ENCODE measurements at places on chromosomes 16 and 17. TPM values are rescaled to one million over a fixed set of nuclear protein-coding genes. Genes with fewer than 3 reads are reported as not detected.

DNA sequence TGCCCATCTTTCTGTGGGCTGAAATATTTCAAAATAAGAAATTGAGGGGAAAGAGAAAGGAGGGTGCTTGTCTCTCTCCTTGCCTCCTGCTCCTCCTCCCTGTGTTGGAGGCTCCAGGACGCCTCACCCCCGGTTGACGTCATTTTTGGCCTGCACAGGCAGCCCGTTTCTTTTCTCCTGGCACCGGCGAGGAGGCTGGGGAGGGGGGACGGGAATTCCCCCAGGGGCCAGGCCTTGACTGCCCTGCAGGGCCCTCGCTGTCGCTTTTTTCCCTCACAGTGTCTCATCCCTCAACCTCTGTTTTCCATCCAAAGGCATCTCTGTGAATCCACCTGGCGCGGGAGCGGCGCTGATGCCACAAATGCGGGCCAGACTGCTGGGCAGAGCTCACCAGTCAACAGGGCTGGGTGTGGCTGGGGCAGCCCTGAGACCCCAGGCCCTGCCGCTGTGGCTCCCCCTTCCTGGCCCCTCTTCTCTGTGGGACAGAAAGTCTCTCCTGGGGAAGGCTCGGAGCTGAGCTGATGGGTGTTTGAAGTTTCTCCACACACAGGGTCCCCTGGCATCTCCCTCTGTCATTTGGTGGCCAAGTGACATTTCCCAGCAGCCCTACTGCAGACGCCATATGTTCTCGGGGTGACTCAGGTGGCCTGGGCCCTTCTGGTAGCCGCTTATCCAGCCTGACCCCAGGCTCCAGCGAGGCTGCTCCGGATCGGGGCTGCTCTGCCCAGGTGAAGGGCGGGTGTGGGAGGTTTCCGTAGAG lies 16.0 kb downstream of the CENPX start:
- no peak for DNase-seq
- no peaks in the 10 kb centered on the region for H3K36me3 ChIP-seq
- no peaks in the 10 kb centered on the region for H3K27me3 ChIP-seq
- H3K4me1 ChIP-seq, result no peaks in the 10 kb centered on the region
- H3K27ac ChIP-seq, result no peak overlapping the region

DNA sequence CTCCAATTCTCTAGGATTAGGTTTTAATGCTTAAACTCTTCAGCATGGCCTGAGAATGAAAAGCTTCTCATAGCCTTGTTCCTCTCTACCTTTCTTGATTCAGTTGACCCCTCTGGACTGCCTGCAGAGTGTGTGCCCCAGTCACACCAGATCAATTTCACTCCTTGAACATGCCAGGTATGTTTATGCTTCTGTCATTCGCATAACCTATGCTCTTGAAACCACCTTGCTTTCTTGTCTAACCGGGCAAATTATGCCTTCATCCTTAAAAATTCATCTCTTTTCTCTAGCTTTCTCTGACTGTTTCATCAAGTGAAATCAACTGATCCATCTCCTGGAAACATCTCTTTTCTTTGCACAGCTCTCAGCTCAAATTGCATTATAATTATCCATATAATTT lies 42.3 kb downstream of the CDH11 start:
- H3K4me3 ChIP-seq, result no peak overlapping the region
- H3K27me3 ChIP-seq, result no peaks in the 10 kb centered on the region
- no peaks in the 10 kb centered on the region for H3K36me3 ChIP-seq

DNA sequence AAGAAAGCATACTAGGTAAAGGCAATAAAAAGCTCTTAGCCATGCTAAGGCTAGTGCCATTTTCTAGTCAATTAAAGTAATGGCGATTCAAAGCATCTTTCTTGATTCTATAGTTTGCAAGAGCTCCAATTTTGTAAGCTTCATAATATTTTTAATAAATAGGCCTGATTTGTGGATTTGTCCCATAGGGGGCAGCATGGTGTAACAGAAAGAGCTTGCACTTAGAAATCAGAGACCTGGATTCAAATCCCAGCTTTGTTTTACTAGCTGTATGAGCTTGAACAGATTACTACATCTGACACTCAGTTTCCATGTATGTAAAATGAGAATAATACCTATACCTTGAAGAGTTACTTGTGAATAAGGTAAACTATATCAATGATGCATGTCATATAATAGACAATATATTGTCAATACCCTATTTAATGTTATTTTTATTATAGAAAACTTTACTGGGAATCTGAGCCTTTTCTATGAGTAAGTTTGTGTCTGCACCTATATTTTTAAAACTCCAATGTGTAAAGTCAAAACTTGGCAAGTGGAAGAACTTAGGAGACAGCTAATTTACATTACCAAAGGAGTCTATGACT lies 93.6 kb upstream of the NOG start:
- no peaks in the 10 kb centered on the region for H3K36me3 ChIP-seq
- no peaks in the 10 kb centered on the region for H3K4me1 ChIP-seq
- no peak overlapping the region for H3K4me3 ChIP-seq
- DNase-seq, result peak; percentile 45

DNA sequence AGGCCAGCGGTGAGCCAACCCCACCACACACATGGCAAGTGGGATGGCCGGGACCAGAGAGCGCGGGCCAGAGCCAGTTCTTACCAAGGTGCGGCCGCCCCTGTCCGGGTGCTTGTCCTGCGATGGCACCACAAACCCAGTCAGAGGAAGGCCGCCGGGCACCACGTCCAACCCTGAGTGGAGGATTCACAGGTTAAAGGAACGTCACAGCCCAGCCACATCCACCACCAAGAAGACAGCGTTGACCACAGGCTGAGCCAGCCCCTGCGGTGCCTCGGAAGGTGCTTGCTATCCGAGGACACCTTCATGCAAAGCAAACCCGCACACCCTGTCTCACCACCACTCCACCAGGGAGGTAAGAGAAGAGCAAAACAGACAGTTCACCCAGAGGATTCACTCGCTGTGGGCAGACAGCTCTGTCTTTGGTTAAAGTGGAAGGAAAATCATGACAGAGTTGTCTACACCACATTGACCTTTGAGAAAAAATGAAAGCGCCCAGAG lies 15.8 kb downstream of the SLX4 start:
- H3K27me3 ChIP-seq, result no peaks in the 10 kb centered on the region
- no peaks in the 10 kb centered on the region for H3K4me1 ChIP-seq
- no peak overlapping the region for H3K27ac ChIP-seq
- H3K36me3 ChIP-seq, result peaks cover 18% of the 10 kb centered on the region
- DNase-seq, result no peak

GRCh38 chr16:79607587-79607986 lies 7.0 kb upstream of the MAF start:
- H3K27me3 ChIP-seq, result peaks cover 23% of the 10 kb centered on the region
- DNase-seq, result no peak
- no peak overlapping the region for H3K27ac ChIP-seq
- no peaks in the 10 kb centered on the region for H3K36me3 ChIP-seq
- no peak overlapping the region for H3K4me3 ChIP-seq
- H3K4me1 ChIP-seq, result peaks cover 25% of the 10 kb centered on the region

GRCh38 chr17:40611840-40612474 lies 35.7 kb downstream of the SMARCE1 start:
- no peaks in the 10 kb centered on the region for H3K36me3 ChIP-seq
- no peak for DNase-seq
- peak overlapping the region; percentile 44 for H3K4me3 ChIP-seq
- H3K4me1 ChIP-seq, result peaks cover 96% of the 10 kb centered on the region
- H3K27me3 ChIP-seq, result no peaks in the 10 kb centered on the region
- H3K27ac ChIP-seq, result peak overlapping the region; percentile 84

- H3K36me3 ChIP-seq, result no peaks in the 10 kb centered on the region
- no peaks in the 10 kb centered on the region for H3K27me3 ChIP-seq
- no peak for DNase-seq
- no peak overlapping the region for H3K27ac ChIP-seq
- H3K4me1 ChIP-seq, result no peaks in the 10 kb centered on the region
Measured at GRCh38 chr16:65101009-65101408, 20.9 kb downstream of the CDH11 start.

Gene ZMYND15
- total RNA-seq, result 0.11 TPM

GRCh38 chr17:65039336-65039988 lies 17.1 kb downstream of the GNA13 start:
- peaks cover 84% of the 10 kb centered on the region for H3K4me1 ChIP-seq
- H3K36me3 ChIP-seq, result peaks cover 57% of the 10 kb centered on the region
- H3K4me3 ChIP-seq, result peak overlapping the region; percentile 54
- peak overlapping the region; percentile 99 for H3K27ac ChIP-seq
- H3K27me3 ChIP-seq, result no peaks in the 10 kb centered on the region

- DNase-seq, result peak; percentile 59
- H3K4me3 ChIP-seq, result no peak overlapping the region
- H3K36me3 ChIP-seq, result peaks cover 4% of the 10 kb centered on the region
- no peak overlapping the region for H3K27ac ChIP-seq
Measured at GRCh38 chr17:64146418-64147109, 16.6 kb upstream of the ERN1 start.

DNA sequence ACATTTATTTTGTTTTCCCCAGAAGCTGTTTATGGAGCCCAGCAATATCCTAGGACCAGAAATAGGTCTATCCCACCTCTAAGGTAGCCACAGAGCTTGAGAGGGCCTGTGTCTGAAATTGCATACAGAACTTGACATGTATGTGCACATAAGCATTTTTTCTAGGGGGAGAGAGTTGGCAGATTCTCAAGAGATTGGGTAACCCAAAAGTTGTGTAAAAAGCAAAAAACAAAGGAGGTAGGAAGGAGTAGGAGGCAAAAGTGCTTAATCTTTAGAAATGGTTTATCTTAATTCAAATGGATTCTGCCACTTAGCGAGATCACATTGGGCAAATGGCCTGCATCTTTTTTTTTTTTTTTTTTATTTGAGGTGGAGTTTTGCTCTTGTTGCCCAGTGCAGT lies 3.5 kb downstream of the PLK1 start:
- no peak overlapping the region for H3K27ac ChIP-seq
- H3K4me1 ChIP-seq, result peaks cover 16% of the 10 kb centered on the region
- H3K27me3 ChIP-seq, result no peaks in the 10 kb centered on the region
- H3K4me3 ChIP-seq, result no peak overlapping the region
- peaks cover 52% of the 10 kb centered on the region for H3K36me3 ChIP-seq
- DNase-seq, result no peak

- no peak for DNase-seq
- H3K4me3 ChIP-seq, result no peak overlapping the region
- H3K27ac ChIP-seq, result no peak overlapping the region
Measured at GRCh38 chr17:48499248-48499647, 31.6 kb downstream of the HOXB1 start.

- H3K27ac ChIP-seq, result no peak overlapping the region
- no peaks in the 10 kb centered on the region for H3K36me3 ChIP-seq
- DNase-seq, result no peak
- no peaks in the 10 kb centered on the region for H3K4me1 ChIP-seq
Measured at GRCh38 chr16:46731691-46732555, 16.2 kb downstream of the MYLK3 start.

DNA sequence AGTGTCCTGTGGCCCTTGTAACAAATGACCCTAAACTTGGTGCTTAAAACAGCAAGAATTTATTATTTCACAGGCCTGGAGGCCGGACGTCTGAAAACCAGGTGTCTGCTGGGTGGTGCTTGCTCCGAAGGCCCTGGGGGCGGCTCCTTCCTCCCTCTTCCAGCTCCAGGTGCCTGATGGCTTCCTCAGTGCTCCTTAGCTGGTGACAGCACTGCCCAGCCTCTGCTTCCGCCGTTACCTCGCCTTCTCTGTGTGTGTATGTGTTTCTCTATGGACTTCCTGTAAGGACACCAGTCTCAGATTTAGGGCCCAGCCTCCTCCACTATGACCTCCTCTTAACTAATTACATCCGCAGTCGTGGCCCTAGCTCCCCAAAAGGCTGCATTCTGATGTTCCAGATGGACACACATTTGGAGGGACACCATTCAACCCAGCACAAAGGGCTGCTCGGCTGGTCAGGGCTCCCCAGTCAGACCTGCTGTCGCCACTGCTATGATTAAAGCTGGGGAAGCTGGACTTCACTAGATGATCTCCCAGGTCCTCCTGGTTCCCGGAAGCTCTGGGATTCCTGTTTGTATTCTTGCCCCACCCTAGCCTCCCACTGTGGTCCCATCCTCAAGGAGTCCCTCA lies 172.8 kb downstream of the IRF8 start:
- peaks cover 8% of the 10 kb centered on the region for H3K27me3 ChIP-seq
- H3K4me1 ChIP-seq, result no peaks in the 10 kb centered on the region
- DNase-seq, result no peak
- H3K4me3 ChIP-seq, result no peak overlapping the region
- H3K36me3 ChIP-seq, result no peaks in the 10 kb centered on the region

- peaks cover 10% of the 10 kb centered on the region for H3K27me3 ChIP-seq
- H3K27ac ChIP-seq, result no peak overlapping the region
- peaks cover 17% of the 10 kb centered on the region for H3K4me1 ChIP-seq
- no peaks in the 10 kb centered on the region for H3K36me3 ChIP-seq
- DNase-seq, result peak; percentile 47
- no peak overlapping the region for H3K4me3 ChIP-seq
Measured at GRCh38 chr16:31333686-31334649, 21.0 kb upstream of the ITGAX start.

DNA sequence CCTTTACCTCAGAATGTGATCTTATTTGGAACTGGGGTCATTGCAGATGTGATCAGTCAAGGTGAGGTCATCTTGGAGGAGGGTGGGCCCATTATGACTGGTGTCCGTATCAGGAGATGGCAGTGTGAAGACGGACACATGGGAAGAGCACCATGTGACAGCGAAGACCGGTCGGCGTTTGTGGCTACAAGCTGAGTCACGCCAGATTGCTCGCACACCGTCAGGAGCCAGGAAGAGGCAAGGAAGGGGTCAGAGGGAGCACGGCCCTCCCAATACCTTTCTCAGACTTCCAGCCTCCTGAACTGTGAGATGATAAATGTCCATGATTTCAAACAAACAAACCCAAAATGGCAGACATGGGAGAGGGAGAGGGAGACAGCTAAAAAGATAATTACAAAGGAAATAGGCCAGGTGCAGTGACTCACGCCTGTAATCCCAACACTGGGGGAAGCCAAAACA lies 13.2 kb downstream of the STARD3 start:
- no peaks in the 10 kb centered on the region for H3K27me3 ChIP-seq
- peak overlapping the region; percentile 61 for H3K27ac ChIP-seq
- no peaks in the 10 kb centered on the region for H3K36me3 ChIP-seq
- H3K4me1 ChIP-seq, result peaks cover 30% of the 10 kb centered on the region

GRCh38 chr16:89843409-89844350 lies 15.4 kb downstream of the SPIRE2 start:
- peaks cover 11% of the 10 kb centered on the region for H3K4me1 ChIP-seq
- no peak for DNase-seq
- H3K27ac ChIP-seq, result no peak overlapping the region
- H3K4me3 ChIP-seq, result no peak overlapping the region
- H3K27me3 ChIP-seq, result no peaks in the 10 kb centered on the region

- H3K4me1 ChIP-seq, result peaks cover 2% of the 10 kb centered on the region
- no peak overlapping the region for H3K27ac ChIP-seq
- no peak for DNase-seq
Measured at GRCh38 chr17:21094298-21094704, 32.5 kb upstream of the DHRS7B start.

Gene AATK
- total RNA-seq, result 0.35 TPM

DNA sequence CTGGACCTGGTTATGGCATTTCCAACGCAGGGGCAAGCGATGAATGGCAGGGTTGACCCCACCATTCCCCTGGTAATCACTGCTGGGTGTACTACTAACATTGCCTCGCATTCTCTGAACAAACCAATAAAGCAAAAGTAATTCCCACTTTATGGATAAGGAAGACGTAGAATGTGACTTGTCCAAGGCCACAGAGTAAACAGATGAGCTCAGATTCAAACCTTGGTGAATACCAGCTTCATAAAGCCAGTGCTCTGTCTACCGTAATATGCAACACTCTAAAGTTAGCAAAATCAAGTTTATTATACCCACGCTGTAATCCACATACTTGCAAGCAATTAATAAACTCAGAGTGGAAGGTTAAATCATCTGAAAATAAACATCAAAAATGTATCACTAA lies 59.6 kb downstream of the ANKFY1 start:
- no peak overlapping the region for H3K4me3 ChIP-seq
- peaks cover 24% of the 10 kb centered on the region for H3K4me1 ChIP-seq
- H3K27ac ChIP-seq, result peak overlapping the region; percentile 32
- no peaks in the 10 kb centered on the region for H3K27me3 ChIP-seq
- H3K36me3 ChIP-seq, result peaks cover 37% of the 10 kb centered on the region
- no peak for DNase-seq

All from activated CD4-positive, alpha-beta T cell treated with anti-CD3 and anti-CD28 coated beads for 36 hours (primary cell).